ENCODE measurements at places on chromosomes 3 and 15.

- DNase-seq, result peak; percentile 59
Measured at GRCh38 chr15:94164202-94164807, 67.1 kb upstream of the MCTP2 start.

DNA sequence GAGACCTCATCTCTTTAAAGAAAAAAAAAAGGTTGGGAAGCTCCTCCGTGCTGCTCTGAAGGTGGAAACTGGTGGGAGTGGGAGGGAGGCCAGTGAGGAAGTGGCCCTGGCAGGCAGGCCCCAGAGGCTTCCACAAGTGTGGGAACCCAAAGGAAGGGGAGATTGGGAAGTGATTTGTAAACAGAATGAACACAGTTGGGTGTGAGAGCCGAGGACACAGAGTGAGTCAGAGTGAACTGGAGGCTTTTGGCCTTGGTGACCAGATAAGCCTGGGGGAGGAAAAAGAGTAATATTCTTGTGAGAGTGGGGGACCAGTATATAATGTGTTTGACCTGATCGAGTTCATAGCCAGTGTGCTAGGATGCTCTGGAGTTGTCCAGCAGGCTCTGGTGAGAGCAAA is 23.0 kb downstream of the MKRN2 start:
- peak; percentile 37 for DNase-seq

- DNase-seq, result no peak
Measured at GRCh38 chr3:134372396-134373270, 1.6 kb downstream of the AMOTL2 start.

DNA sequence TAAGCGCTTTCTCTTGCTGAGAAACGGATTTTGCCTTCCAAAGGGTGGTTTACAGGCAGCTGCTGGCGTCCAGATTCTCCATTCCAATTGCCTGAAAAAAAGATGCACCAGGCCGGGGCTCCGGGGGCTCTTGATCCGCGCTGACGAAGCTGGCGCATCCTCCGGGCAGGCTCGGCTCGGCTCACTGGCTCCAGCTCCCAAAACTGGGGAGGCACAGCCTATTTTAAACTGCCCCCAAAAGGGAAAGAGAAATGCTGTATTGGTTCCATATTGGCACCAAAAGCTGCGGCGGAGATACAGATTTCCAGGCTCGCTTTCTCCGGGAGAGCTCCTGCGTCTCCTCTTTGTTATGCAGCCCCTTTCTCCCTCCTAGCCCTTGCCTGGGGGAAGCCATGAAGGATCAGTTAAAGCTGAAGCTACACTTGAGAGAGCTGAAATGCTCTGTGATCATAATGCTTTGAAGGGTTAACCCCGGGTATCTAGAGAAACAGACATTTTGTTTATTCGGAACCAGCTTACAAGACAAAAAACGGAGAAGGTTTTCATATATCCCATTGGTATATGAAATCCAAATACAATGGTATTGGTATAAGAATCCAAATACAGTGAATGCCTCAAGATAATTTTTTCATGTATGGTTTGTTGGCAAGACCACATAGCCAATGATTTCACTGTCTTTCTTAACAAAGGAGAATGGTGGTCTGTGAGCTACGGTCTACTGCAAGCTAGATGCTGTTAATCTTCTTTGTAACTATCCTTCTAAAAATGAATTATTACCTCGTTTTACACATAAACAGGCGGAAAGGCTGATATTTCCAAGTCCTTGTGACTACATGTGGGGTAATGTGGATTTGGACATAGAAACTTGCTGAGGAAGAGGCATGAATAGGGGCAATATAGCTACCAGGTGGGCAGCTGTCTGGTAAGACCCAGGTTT is 693 bp downstream of the CD200 start:
- DNase-seq, result no peak

- DNase-seq, result no peak
Measured at GRCh38 chr15:90345857-90346256, 6.2 kb upstream of the ZNF774 start.

DNA sequence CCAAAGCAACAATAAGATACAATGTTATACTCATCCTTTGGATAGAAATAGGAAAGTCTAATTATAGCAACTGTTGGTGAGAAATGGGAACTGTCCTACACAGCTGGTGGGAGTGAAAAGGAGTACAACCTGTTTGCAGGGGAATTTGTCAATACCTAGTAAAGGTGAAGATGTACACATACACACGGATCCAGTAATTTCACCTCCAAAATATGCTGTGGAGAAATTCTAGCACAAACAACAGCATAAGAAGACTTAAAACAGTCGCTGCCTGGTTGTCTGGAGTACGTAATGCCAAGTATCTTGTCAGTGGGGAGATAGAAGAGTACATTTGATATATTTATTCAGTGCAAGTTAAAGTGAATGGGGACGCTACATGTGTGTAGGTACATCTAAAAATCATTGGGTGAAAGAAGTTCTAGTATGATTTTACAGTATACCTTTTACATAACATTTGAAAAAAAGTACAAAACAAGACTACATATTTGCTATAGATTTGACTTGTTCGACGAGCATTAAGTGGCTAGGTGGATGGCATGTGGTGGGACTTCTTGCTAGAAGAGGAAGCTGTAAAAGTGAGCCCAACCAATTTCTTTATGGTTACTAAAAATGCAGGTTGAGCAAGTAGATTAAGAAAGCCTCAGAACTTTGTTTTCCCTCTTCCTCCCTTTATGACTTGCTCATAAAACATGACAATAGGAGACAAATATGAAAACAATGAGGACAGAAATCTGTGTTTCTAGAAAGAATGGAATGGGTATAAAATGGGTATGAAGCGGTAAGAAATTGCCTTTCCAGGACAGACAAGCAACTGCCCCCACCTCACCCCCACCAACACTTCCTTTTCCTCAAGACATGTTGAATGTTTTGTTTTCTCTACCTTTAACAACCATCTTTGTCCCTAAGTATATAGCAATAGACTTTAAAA is 50.2 kb upstream of the CCR4 start:
- DNase-seq, result no peak

- DNase-seq, result no peak
Measured at GRCh38 chr3:106191211-106191610, 322.4 kb upstream of the CBLB start.

GRCh38 chr3:65483480-65483879 is 555.2 kb downstream of the MAGI1 start:
- no peak for DNase-seq

DNA sequence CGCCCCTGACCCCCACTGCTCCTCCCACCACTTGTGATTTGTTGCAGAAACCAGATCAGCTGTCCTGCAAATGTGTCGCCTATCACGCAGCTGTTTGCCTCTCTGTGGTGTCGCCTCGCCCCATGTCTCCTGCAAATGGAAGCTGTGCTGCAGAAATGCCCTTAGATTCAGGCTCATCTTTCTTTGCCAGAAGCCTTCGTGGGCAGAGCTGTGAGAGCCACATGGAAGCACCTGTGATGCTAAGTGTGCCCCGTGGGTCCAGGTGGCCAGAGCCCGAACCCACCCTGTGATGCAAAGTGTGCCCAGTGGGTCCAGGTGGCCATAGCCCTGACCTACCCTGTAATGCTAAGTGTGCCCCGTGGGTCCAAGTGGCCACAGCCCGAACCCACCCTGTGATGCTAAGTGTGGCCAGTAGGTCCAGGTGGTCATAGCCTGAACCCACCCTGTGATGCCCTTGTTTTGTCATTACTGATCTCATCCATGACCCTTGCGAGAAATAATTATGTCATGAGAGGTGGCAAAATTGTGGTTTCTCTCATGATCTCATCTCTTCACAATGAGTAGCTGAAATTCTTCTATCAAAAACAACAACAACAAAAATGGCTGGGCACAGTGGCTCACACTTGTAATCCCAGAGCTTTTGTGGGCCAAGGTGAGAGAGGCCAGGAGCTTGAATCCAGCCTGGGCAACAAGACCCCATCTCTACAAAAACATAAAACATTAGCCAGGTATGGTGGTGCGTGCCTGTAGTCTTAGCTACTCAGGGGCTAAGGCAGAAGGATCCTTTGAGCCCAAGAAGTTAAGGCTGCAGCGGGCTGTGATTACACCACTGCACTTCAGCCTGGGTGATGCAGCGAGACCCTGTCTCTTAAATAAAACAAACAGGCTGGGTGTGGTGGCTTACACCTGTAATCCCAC is 187.4 kb downstream of the GOLGA6L6 start:
- no peak for DNase-seq

GRCh38 chr3:64417816-64418215 is 192.6 kb upstream of the PRICKLE2 start:
- peak; percentile 74 for DNase-seq

DNA sequence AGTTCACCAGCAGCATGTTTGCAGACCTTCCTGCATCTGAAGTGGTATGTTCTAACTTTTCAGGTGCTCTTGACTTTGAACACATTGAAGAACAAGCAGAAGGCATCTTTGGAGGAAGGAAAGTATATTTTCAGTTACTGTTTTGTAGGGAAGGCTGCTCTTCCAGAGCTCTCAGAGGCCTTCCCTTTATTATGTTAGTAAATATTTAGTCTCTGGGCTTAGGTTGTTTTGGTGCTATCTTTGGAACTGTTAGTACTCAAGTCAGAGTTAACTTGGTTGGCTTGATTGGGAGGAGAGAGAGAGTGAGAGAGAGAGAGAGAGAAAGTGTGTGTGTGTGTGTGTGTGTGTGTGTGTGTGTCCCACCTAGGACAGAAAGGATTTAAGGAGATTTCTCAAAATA is 188.2 kb downstream of the ITPR1 start:
- no peak for DNase-seq

DNA sequence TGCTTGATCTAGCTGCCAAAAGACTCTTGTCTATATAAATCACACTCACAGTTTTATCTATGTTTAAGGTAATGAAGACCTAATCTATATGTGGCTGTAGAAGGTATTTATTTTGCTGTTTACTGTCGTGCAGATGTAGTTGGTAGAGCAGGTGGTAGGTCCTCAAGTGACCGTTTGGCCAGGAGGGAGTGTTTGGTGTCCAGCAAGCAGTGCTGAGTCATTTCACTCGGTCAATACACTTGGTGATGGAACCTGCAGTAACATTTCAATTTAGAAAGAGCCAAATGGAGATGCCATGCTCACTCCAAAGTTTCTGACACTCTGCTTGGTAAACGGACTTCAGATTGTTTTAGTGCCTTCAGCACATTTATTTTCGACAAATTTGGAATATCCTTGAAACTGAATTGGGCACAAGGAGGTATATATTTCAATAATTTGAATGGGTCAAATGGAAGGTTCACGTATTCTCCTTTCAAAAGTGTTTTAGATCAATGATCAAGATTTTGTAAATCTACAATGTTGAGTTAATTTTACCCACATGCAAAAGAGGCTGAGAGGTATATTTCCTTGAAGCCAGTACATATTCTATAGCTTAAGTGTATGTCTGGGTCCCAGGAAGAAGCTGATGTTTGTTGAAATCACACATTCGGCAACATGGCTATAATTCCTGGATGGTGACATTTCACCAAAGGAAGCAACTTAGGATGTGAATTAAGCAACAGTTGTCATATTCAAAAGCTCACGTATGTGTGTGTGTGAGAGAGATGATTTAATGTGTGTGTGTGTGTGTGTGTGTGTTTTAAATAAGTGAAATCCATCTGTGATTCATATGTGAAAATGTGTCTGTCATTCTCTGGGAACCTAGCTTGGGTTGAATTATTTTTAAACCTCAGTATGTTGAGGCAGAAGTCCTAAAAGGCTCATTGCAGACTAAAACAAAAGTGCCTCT is 7.7 kb upstream of the CX3CR1 start:
- no peak for DNase-seq

- DNase-seq, result peak; percentile 49
Measured at GRCh38 chr3:12178091-12178820, 19.5 kb upstream of the TIMP4 start.

- no peak for DNase-seq
Measured at GRCh38 chr3:184383033-184383740, 3.3 kb downstream of the CHRD start.

GRCh38 chr3:71879089-71879488 is 94.1 kb upstream of the PROK2 start:
- DNase-seq, result no peak

- no peak for DNase-seq
Measured at GRCh38 chr15:45100884-45101625, 12.9 kb downstream of the DUOX2 start.

- no peak for DNase-seq
Measured at GRCh38 chr15:64950888-64951287, 38.8 kb downstream of the SPG21 start.

DNA sequence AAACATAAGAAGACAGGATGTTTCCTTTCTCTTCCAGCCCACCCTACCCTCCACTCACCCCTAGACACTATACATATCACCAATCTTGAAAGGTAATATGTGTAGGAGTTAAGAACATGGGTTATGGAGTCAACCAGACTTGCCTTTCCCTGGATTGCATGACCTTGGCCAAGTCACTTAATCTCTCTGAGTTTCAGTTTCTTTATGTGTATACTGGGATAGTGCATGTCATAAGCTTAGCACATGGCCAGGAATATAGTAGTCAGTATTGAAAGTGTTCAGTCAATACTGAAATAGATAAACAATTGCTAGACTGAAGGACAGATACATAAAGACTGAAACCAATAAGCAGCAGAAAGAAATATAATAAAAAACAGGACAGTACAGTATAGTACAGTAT is 283.2 kb upstream of the STT3B start:
- DNase-seq, result no peak

DNA sequence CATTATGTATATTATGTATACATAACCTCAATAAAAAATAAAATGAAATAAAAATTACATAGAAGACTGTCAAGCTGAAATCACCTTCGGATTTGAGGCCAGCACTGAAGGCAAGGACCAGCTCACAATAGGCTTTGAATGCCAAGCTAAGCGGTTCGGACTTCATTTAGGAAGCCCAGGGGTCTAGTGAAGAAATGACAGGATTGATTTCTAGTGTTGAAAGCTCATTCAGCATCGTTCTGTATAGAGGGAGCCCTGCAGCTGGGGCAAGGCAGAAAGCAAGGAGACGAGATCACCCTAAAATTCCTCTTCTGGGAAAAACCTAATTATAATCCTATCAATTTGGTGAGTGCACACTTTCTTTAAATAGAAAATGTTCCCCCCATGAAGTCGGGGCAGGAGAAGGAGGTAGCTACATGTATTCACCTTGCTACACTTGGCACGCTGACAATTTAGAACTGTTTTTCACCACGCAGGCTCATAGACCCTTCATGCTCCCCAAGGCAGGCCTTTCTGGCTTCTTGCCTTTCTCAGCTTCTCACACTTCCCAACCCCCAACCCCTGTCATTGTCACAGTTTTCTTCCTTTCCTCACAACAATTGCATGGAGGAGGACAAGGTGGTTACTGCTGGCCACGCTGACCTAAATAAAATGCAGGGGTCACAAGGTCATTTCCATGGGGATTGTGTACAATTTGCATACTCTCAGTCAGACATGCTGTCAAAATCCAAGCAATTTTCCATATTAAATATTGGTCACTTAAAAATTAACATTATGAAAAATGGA is 44.4 kb upstream of the SSR3 start:
- DNase-seq, result no peak

Measured in brain microvascular endothelial cell (primary cell).